ENCODE measurements at places on chromosomes 2 and 18. TPM values are rescaled to one million over a fixed set of nuclear protein-coding genes. Genes with fewer than 3 reads are reported as not detected.

TEKT4 gene
- total RNA-seq = not detected

DNPEP gene
- total RNA-seq = 76.8 TPM

INSIG2 gene
- total RNA-seq = 7.2 TPM

CHPF gene
- 193 TPM for total RNA-seq

SLC9A4 gene
- not detected for total RNA-seq

SAP130 gene
- 14.2 TPM for total RNA-seq

CFC1 gene
- total RNA-seq = not detected

All from placental pericyte (primary cell).